Activated CD4-positive, alpha-beta T cell treated with anti-CD3 and anti-CD28 coated beads, Interleukin-2, amount 50 U/mL, for 48 hours (primary cell): ENCODE measurements at places on chromosomes 4 and X.

DNA sequence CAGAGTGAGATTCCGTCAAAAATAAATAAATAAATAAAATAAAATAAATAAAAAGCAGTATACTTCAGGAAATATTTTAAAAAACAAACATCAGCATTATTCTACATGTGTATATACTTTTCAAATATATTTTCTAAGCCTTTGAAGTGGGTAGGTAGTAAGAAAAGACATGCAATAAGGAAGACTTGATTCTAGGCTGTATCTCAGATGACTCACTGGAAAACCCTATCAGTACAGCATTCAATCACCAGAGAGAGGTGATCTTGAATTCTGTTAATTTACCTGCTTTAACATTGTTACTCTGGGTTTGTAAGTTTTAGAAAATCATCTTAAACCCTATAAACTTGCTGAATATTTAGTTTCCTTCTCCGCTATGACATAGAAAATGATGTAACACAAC is 106.6 kb upstream of the NAP1L5 start:
- DNase-seq, result no peak

DNA sequence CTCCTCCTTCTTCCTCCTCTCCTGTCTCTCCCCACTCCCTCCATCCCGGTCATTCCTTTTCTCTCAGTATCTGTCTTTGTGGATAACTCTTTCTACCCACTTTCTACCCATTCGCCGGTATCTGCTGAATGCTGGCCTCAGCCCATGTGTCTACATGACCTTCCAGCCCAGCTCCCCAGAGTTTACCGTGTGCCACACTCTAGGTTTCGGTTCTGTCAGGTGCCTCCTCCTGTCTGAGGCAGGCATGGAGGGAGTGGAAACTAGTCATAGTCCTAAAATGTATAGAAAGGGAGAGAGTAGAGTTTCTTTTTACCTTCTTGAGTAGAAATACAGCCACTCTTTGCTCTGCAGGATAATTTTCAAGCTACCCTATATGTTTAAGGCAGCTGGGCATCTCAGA is 33.5 kb upstream of the SCRG1 start:
- DNase-seq, result no peak

GRCh38 chr4:47419296-47419695 is 44.2 kb downstream of the COMMD8 start:
- no peak for DNase-seq

- DNase-seq, result no peak
Measured at GRCh38 chr4:1193206-1194009, 21.0 kb upstream of the SPON2 start.

GRCh38 chr4:133921280-133922195 is 280.1 kb downstream of the PABPC4L start:
- DNase-seq, result no peak

GRCh38 chr4:85127653-85128052 is 161.2 kb upstream of the WDFY3 start:
- no peak for DNase-seq

DNA sequence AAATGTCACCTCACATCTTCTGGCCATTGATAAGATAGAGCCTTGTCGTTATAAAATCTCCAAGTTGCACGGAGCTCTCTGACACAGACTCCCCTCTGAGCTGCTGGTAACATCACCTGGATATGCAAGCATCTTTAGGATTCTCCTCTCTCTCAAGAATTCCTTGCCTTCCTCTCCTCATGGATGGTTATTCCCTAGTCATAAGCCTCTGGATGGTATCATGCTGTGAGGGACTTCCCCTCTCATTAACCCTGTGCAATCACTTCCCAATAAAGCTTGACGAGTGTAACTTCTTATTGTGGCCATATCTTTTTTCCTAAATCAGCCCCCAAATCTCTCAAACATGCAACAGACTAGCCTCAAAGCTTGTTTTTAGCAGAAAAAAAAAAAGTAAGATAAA is 1057.0 kb upstream of the SLIT2 start:
- DNase-seq, result no peak

GRCh38 chr4:165766976-165767375 is 106.1 kb upstream of the TLL1 start:
- no peak for DNase-seq

DNA sequence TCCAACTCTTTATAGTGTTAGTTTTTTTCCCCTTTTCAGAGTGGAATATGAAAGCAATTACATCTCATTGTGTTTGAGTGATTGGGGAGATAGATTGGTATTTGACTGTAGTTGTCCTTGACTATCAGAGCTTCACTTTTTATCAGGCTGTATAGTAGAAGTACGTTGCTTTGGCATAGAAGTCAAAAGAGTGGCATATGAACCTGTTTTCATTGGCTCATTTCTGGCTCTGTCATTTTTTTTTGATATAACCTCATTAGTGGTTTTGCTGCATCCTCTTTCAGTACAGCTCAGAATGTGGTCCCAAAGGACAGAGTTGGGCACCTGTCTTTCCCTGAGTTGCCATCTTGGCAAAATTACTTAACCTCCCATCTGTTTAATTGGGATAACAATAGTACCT is 1.4 kb downstream of the TMA16 start:
- no peak for DNase-seq

DNA sequence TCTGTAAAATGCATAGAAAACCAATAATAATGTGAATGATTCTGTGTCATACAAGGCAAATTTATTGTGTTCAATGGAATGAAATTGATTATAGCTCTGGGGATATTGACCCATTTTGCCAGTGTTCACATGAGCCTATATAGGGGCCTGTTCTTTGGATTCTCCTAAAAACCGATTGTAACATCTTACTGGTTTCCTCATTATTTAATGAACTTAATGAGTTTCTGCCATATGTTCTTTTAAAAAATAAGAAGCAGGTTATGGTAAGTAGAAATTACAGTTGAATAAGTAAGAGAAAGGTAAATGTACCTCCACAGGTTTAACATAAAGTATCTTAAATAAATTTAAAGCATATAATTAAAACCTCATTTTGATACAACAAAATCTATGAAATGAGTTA is 24.6 kb upstream of the ADGRL3 start:
- DNase-seq, result no peak

GRCh38 chr4:103719105-103719829 is 518 bp downstream of the TACR3 start:
- DNase-seq, result no peak

DNA sequence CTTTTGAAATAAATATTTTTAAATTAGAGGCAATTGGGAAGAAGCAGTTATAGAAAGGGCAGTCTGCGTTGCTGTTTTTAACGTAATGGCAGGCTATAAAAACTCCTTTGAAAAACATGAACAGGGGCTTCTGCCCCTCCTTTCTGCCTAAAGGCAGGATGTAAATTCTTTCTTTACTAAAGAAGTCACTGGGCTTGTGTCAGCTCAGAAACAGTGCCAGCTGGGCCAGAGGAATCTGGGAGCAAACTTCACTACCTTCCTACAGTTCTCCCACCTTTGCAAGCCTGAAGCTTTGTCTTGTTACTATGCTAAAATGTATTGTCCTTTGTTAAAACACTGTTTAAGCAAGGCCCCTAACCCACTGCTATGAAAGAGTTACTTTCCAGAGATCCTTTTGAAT is 1664.8 kb downstream of the RPA4 start:
- DNase-seq, result no peak

- DNase-seq, result no peak
Measured at GRCh38 chr4:146643812-146644401, 5.2 kb downstream of the POU4F2 start.

DNA sequence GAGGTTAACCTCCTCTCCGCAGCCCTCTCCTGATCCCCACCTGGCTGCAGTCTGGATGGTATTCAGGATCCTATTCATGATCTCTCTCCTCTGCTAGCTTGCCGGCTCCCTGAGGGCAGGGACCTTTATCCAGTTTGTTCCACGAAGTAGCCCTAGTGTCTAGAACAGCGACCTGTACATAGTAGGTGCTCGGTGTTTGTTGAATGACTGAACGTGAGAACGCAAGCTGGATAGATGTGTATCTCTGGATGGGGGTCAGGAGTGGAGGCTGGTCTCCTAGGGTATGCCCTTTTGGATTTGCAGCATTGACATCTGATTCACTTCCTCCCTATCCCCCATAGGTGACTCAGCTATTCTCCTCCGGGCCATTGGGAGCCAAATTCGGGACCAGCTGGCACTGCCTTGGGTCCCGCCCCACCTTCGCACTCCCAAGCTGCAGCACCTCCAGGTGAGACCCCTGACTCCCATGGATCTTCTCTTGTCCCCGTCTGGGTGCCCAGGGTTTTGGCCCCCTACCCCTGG is 7.3 kb downstream of the CCDC22 start:
- DNase-seq, result no peak

DNA sequence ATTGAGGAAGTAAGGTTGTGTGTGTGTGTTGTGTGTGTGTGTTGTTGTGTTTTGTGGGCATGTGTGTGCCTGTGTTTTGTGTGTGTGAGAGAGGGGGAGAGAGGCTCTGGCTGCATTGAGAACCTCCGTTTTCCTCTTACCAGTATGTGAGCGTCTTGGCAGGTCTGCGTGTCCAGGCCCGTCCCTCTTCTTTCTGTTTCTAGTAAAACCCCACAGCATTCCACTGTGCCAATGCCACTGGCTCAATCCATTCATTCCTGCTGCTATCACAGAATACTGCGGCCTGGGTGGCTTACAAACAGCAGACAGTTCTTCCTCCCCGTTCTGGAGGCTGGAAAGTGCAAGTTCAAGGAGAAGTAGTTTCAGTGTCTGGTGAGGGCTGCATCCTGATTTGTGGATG is 15.5 kb upstream of the HTRA3 start:
- no peak for DNase-seq

- no peak for DNase-seq
Measured at GRCh38 chrX:151596282-151596681, 32.8 kb downstream of the PASD1 start.

DNA sequence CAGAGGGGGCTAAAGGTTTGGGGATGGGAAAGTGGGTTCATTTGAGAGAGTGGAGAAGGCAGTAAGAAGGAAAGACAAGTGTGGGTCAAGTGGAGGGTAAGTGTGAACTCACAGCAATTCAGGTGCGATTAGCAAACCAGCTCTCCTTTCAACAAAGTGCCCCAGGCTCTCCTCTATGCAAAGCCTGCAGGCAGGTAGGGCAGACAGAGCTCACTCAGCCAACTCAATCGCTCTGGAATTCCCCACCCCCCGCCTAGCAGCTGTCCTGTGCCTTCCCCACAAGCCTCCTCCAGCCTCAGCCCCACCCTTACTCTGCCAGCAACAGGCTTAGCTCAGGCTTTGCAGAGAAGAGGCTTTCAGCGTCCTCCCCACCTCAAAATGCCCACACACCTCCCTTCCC is 14.8 kb upstream of the MAMLD1 start:
- no peak for DNase-seq

GRCh38 chr4:37798616-37799015 is 27.9 kb upstream of the PGM2 start:
- no peak for DNase-seq

GRCh38 chr4:18109676-18110075 is 88.1 kb upstream of the LCORL start:
- DNase-seq, result no peak

GRCh38 chr4:174673865-174674264 is 151.6 kb upstream of the HPGD start:
- no peak for DNase-seq

- DNase-seq, result no peak
Measured at GRCh38 chr4:89514811-89515210, 207.2 kb upstream of the GPRIN3 start.

- DNase-seq, result no peak
Measured at GRCh38 chr4:173526027-173526482, 4.0 kb downstream of the HAND2 start.

DNA sequence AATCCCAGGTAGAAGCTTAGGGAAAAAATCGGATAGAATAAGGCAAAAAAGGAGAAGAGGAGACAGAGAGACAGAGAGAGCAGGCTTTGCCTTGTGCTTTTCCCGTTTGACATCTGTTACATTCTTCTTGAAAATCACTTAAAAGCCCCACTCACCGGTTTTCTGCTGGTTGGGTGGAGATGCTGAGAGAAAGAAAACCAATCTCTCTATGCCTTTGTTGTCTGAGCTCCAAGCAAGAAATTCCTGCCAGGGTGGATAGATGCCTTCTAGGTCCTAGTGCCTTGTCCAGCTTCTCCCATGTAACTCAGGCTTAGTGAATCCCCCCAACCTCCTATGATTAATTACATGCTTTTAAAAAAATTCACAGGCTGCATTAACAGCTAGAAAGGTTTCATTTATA is at the start of gene DCX:
Gene DCX (minus strand): TSS at position 210 of the 400 bp plus-strand sequence. CDS start 1,794 bp downstream, outside the sequence.
- no peak for DNase-seq

DNA sequence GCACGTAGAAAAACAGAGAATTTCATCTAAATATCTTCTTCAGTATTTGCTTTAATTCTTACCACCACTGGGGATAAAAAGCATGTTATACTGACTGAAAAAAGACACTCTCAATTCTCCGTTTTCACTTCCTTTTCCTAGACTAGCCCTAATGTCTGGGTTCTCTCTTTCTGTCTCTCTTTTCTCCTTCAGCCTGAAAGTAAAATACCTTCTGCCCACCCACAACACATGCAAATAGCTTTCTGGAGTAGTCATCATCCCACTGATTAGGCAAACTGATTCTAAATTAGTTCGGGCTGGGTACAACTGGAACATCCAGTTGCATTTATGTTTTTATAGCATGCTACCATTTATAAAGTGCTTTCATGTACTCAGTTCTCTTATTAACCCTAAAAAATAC is 142.4 kb upstream of the ANKRD50 start:
- no peak for DNase-seq
